Effector memory CD8-positive, alpha-beta T cell (primary cell): ENCODE measurements at places on chromosomes 7 and 10.

- no peak overlapping the region for H3K4me3 ChIP-seq
- no peak for DNase-seq
- no peaks in the 10 kb centered on the region for H3K27me3 ChIP-seq
- H3K4me1 ChIP-seq: no peaks in the 10 kb centered on the region
These were observed 109.4 kb upstream of the PDE1C start for GRCh38 chr7:32179567-32179966.

- no peak overlapping the region for H3K27ac ChIP-seq
- H3K27me3 ChIP-seq: peaks cover 45% of the 10 kb centered on the region
- DNase-seq: no peak
- H3K4me1 ChIP-seq: no peaks in the 10 kb centered on the region
These were observed 69.7 kb downstream of the CPVL start for GRCh38 chr7:29076631-29077030.

GRCh38 chr10:43867667-43868565 lies 219.2 kb upstream of the ZNF32 start:
- no peaks in the 10 kb centered on the region for H3K36me3 ChIP-seq
- no peak overlapping the region for H3K4me3 ChIP-seq
- DNase-seq: no peak
- no peak overlapping the region for H3K27ac ChIP-seq
- H3K4me1 ChIP-seq: no peaks in the 10 kb centered on the region

DNA sequence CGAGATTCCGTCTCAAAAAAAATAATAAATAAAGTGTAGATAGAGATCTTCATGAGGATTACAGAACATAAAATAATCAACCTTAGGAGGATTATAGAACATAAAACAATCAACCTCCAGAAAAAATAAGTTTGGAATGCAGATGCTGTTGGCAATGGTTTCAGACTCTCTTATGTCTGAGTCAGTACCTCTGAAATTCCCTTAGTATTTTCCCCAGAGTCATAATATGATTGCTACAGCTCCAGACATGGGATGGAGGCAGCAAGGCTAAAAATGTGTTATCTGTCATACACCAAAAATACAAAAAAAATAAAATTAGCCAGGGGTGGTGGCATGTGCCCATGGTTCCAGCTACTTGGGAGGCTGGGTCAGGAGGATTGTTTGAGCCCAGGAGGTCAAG lies 22.2 kb downstream of the CADPS2 start:
- H3K4me3 ChIP-seq: no peak overlapping the region
- H3K27ac ChIP-seq: no peak overlapping the region

DNA sequence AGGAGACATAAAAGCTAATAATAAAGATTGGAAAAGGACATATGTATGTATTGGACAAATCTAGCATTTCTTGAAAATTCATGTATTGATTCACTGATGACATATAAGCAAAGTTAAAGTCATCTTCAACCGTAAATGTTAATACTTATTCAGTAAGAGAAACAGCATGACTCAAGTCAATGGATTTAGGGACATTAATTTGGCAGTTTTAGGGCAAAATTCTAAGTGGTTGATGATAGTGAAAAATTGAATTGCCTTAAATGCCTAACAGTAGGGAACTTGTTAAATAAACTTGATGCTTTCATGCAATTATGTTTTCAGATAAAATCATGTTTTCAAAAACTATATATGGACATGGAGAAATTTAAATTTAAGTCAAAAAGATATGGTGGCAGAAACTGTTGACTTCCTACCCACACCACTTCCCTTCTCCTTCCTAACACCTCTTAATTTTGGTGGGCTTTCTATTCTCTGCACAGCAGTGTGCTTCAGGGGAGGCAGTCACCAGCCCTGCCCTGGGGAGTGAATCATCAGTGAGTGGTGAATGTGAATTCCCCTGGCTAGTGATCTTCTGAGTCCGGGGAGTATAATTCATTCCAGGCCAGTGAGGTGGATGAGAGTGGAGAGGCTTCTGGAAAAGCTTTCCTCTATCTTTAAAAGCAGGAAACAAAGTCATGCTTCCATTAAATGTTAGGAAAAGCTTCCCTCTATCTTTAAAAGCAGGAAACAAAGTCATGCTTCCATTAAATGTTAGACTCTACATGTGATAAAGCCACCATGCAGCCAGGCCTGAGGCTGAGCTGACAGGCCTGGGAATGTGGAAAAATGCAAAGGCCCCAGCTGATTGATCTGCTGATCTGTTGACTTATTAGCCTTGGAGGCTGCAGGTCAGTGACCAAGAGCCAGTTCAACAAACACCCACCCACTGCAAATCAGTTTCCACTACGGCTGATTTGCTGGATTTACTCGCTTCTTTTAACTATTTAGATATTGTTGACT lies 25.2 kb upstream of the ITGB1 start:
- H3K4me3 ChIP-seq: peak overlapping the region; percentile 95
- DNase-seq: peak; percentile 46
- peak overlapping the region; percentile 99 for H3K27ac ChIP-seq
- peaks cover 14% of the 10 kb centered on the region for H3K36me3 ChIP-seq
- peaks cover 32% of the 10 kb centered on the region for H3K4me1 ChIP-seq

DNA sequence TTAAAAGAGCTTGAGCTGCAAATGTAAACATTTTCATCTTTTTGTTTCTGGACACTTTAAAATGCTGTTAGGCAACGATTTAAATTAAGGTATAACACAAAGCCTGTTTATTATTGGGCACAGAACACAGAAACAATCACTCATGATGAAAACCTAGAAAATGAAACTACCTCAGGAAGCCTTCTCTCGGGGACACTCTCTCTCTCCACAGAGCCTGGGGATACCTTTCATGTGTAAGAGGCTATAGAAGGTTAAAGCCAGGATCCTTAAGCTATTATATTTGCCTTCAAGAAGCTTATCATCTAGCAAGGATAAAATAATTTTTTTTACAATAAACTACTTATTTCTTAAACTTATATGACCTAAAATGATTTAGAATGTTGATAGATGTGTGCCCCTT lies 194.1 kb downstream of the SKAP2 start:
- DNase-seq: no peak
- H3K27ac ChIP-seq: no peak overlapping the region
- H3K4me1 ChIP-seq: peaks cover 1% of the 10 kb centered on the region
- no peaks in the 10 kb centered on the region for H3K36me3 ChIP-seq
- H3K4me3 ChIP-seq: no peak overlapping the region

DNA sequence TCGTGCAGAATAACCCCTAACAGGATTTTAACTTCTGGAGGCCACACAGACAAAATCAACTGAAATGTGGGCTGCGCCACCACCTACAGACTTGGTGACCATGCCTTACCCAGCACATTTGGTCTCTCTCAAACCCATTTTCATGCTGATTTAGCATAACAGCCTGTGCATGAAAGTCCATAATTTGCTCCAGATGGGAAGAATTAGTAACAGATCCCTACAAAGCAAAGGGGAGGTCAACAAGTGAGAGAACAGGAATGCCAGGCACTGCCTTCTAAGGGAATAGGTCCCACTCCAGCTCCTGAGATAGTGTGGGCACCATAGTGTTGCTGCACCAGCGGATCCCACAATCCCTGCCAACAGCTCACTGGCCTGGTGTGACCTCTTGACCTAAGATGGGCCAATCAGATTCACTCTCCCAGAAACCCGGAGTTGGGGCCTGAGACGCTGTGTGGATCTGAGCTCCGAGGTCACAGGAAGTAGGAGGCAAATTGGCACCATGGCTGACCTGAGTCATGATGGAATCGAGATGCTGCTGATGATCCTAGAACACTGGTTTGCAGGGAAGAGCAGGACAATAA lies 32.4 kb downstream of the SLIT1 start:
- no peak overlapping the region for H3K4me3 ChIP-seq
- no peaks in the 10 kb centered on the region for H3K4me1 ChIP-seq
- no peaks in the 10 kb centered on the region for H3K27me3 ChIP-seq
- DNase-seq: no peak
- no peak overlapping the region for H3K27ac ChIP-seq

GRCh38 chr10:72598769-72599701 lies 26.8 kb downstream of the MICU1 start:
- peaks cover 10% of the 10 kb centered on the region for H3K4me1 ChIP-seq
- H3K27ac ChIP-seq: no peak overlapping the region
- no peak overlapping the region for H3K4me3 ChIP-seq

DNA sequence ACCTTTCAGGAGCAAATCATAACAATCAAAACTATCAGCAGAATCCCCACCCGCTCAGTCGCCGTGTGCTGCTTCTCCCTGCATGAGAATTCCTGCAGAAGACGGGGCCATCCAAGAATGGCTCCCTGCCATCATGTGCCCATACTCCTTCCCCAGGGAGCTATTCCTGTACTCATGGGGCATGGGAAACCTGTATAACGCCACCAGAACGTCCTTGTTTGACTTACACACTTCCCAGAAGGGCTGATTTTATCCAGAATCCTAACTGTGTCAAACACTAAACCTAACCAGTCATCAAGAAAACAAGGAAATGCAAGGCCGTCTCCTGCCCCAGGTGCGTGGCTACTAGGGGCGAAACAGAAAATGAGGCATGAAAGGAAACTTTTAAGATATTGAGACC lies 16.0 kb downstream of the DIP2C start:
- no peaks in the 10 kb centered on the region for H3K27me3 ChIP-seq
- H3K4me1 ChIP-seq: no peaks in the 10 kb centered on the region
- H3K4me3 ChIP-seq: no peak overlapping the region
- H3K36me3 ChIP-seq: no peaks in the 10 kb centered on the region

- no peak overlapping the region for H3K4me3 ChIP-seq
- no peak for DNase-seq
- H3K27me3 ChIP-seq: peaks cover 74% of the 10 kb centered on the region
- H3K4me1 ChIP-seq: no peaks in the 10 kb centered on the region
- no peak overlapping the region for H3K27ac ChIP-seq
These were observed 22.5 kb downstream of the FAM171A1 start for GRCh38 chr10:15348579-15348978.

DNA sequence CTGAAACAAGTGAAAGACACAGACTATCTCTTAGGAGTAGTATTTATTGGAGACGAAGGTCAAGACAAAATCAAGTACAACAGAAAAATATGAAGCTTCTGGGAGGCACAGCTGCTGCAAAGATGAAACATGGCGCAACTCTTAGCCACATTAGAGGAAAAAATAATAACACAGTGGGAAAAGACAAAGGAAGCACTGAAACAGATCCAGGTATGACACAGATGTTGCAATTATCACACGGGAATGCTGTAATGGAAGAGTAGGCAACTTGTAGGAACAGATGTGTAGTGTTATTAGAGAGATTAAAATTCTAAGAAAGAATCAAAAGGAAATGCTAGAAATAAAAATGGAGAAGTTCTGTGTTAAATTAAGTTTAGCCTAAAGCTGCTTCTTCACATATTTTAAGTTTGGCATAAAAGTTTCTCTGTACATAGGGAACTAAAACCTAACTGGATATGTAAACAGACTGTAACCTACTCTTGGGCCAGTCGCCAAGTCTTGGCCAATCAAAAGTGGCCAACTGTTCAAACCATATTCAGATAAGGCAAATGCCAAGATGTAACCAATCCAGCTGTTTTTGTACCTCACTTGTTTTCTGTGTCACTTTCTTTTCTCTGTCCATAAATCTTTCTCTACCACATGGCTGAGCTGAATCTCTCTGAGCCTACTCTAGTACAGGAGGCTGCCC lies 1132.0 kb upstream of the LRRTM3 start:
- no peak for DNase-seq
- H3K4me3 ChIP-seq: no peak overlapping the region
- H3K27ac ChIP-seq: no peak overlapping the region

DNA sequence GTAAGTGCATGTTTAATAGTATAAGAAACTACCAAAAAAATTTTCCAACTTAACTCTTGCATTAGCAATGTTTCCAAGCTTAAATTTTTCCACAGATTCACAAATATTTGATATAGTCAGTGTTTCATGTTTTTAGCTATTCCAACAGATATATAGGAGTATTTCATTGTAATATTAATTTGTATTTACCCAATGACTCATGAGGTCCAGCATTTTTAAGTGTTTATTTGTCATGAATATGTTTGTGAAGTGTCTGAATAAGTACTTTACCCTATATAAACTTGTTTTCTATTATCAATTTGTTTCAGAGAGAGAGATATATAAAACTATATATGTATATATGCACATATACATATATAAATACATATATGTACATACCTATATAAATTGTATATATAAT lies 71.0 kb downstream of the SEMA3D start:
- no peak for DNase-seq
- no peak overlapping the region for H3K4me3 ChIP-seq
- no peaks in the 10 kb centered on the region for H3K27me3 ChIP-seq
- no peaks in the 10 kb centered on the region for H3K36me3 ChIP-seq
- H3K27ac ChIP-seq: no peak overlapping the region

DNA sequence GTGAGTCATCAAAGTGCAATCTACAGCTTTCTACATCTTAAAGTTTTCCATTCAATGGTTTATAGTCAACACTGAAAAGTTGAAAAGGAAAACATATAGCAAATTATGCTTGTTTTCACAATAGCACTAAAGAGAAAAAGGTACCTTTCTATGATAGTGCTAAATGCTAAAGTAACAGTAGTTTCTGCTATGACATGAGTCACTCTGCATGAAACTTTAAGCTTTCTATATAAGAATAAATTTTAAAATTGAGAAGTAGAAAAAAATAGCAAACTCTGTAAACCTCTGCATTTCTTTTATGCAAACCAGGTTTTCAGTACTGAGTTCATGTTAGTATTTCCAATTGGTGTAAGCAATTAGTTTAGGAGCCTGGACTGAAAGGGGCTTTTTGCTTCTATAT lies 31.2 kb upstream of the TMEM168 start:
- H3K27me3 ChIP-seq: no peaks in the 10 kb centered on the region
- H3K4me3 ChIP-seq: no peak overlapping the region
- H3K4me1 ChIP-seq: no peaks in the 10 kb centered on the region
- DNase-seq: no peak
- no peaks in the 10 kb centered on the region for H3K36me3 ChIP-seq

DNA sequence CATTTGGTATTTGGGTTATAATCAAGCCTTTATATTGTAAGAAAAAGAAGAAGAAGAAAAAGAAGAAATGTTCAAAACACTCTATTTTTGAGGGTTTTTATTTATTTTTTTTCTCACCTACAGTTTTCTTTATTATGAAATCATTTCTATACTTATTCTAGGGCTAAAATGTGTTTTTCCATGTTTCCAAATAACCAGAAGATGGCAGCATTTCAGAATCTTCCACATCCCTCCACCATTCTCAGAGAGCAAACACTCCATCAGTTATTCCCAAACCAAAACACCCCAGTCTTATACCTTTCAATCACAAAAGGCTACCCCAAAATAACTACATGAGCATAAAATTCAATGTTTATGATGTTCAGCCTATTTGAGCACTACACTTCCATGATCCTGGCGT lies 38.7 kb upstream of the PPP1R17 start:
- peaks cover 3% of the 10 kb centered on the region for H3K36me3 ChIP-seq
- H3K27me3 ChIP-seq: no peaks in the 10 kb centered on the region
- H3K4me1 ChIP-seq: no peaks in the 10 kb centered on the region
- no peak overlapping the region for H3K27ac ChIP-seq
- no peak overlapping the region for H3K4me3 ChIP-seq
